Right renal cortex interstitium (tissue), 3 donors: ENCODE measurements at places on chromosomes 3 and 15. TPM values are rescaled to one million over a fixed set of nuclear protein-coding genes. Genes with fewer than 3 reads are reported as not detected.

Gene FBXO40
- 0.06 TPM for polyA plus RNA-seq

- DNase-seq = no peak
These were observed 93.4 kb downstream of the PRICKLE2 start for GRCh38 chr3:64131725-64132469.

Gene CLASP2
- 58.0 TPM for polyA plus RNA-seq

DNA sequence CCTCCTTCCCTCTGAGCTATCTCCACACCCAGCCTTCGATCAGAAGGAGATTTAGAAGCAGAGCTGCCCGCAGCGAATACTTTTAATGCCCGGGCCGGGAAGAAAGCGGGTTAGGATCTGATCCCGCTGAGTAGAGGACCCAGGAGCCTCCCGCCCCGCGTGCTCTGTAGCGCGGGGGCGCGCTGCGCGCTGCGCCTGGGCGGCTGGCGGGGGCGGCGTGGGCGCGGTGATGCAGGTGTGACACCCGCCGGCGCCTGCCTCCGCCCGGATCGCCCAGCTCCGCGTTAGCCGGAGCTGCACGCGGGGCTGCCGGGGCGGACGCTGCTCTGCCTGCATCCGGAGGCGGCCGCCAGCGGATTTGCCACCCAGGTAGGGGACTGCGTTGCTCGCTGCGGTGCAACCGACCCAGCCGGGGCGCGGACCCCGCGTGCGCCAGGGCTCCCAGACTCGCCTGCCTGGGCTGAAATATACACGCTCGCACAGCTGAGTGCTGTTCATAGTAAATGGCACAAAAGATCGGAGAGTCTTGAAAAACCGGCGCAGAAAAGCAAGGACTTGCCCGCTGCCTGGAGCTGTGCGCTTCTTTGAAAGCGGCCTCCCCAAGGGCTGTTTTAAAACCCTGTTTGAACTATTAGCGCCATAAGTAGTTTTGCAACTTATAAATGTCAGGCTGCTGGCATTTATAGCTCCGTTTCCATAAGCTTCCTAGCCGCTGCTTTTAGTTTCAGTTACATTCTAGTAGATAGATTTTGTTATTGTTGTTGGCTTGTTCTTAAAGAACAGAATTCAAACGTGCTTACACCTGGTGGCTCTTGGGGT lies at the start of gene SV2B:
Gene SV2B (plus strand): TSS at position 263 of the 819 bp plus-strand sequence. CDS start 126,007 bp downstream, outside the sequence.
- no peak for DNase-seq

Gene BFSP2
- 0.67 TPM for polyA plus RNA-seq

DNA sequence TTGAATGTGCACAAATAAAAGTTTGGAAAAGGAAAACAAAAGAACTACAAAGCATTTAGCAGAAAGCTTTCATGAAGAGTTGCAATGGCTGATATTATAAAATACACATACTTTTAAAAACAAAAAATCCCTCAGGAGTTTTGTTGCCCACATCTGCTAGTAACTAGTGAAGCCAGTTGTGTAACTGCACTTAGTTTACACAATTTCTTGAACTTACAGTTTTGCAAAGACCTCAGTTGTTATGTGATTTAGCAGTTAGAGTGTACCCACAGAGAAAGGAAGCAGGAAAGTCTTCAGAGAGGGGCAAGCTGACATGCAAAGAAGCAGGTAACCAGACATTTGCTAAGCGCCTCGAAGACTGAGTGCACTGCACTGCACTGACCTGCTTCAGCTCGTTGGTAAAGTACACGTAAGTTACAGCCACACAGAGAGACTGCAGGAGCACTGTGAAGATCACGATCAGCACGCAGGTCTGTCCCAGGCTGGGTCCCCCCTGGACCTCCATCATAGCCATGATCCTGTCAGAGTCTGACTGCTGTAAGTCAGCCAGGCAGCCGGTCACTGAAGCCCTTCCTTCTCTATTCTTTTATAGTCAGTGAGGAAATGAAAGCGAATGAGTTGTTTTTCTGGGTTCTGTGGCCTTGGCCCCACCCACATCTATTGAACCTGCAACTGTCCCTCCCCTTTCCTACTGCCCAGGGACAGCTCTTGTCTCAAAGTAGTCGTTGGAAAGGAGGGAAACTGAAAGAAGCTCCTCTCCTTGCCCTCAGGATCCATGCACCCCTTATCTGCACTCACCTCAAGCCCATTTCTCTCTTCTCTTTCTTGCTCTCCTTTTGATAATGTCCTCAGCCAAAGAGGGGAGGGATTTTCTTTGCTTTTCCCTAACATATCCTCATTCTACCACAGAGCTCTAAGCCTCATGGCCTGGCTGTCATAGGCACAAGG lies at the start of gene TNFSF10:
Gene TNFSF10 (minus strand): TSS at position 560 of the 948 bp plus-strand sequence. CDS start 46 bp downstream, at position 514.
- DNase-seq = no peak

DNA sequence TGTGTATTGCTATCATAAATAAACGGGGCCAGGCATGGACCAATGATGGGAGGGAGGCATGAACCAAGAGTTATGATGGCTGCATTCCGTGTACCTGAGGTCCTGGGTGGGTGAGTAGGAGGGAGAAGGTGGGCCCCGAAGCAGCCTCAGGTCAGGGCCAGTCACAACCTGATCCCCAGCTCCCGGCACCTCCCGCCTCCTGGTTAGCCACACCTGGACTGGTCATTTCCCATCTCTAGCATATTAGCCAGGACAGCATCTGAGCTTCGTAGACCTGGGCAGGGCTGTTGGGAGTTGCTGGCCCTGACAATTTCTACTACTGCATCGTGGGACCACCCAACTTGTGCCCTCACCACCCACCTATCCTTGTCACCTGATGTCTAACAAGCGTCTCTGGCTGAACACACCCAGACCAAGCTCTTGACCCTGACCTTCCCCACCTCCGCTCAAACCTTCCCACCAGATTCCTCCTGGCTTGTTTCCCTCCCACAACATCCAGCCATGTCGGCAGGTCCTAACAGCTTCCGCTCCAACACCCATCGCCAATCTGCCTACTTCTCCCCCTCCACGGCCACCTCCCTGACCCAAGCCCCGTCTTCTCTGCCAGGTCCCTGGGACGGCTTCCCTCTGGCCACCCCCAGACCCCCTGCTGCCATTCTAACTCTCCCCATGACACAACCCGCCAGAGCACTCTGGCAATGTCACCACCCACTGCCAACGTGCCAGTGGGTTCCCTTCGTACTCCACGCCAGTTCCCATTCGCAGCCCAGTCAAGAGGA lies 133.8 kb upstream of the IQSEC1 start:
- DNase-seq = no peak

Gene TP63
- polyA plus RNA-seq = 0.58 TPM

- no peak for DNase-seq
These were observed 35.2 kb downstream of the SSR3 start for GRCh38 chr3:156519758-156520162.

Gene NPAP1
- 0.56 TPM for polyA plus RNA-seq

- no peak for DNase-seq
These were observed 48.3 kb downstream of the SERP1 start for GRCh38 chr3:150497956-150498355.

DNA sequence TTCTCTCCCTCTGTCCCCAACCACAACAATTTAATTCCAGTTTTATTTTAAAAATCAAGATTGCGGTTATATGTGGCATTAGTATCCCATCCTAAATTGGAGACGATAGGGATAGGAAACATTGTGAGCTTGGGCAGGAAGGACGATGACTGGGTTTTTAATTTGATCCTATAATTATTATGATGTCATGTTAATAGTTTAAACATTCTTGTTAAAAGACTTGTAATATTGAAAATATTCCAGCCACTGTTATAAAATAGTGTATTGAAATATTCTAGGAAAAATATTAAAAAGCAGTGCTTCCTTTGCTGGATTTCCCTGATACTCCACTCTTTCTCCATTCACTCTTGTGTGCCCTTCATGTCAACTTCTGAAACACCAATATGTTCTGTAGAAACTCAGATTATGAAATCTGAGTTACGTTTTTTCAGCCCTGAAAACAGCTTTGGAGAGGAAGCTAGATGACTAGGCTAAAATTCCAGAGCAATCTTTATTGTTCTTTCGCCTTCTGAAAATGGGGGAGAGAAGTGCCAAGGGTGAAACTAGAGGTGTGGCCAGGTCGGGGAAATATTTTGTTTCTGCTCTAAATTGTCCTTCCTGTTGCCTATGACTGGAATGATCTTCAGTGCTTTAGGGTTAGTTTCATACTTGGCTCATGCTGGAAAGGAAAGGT lies 46.1 kb upstream of the MAP3K13 start:
- no peak for DNase-seq

Gene SI
- not detected for polyA plus RNA-seq

Gene C3orf22
- not detected for polyA plus RNA-seq

DNA sequence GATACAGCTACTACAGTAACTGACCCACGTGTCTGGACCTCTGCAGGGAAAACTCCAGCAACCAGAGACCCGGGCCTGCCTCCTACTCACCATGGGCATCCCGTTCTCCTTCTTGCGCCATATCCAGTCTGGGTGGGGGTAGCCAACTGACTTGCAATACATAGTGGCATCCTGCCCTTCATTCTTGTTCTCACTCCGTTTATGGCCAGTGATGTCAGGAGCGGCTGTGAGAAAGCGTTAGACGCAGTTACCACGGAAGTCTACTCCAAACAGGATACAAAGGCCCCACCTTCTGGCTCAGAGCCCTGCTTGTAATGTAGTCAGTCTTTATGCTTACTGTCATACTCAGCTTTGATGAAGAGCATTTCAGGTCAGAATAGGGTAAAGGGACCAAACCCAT lies 59.6 kb downstream of the NPTN start:
- DNase-seq = no peak

- DNase-seq = no peak
These were observed 62.8 kb upstream of the CMTM8 start for GRCh38 chr3:32175607-32176197.

- no peak for DNase-seq
These were observed 92.3 kb downstream of the RAP2B start for GRCh38 chr3:153254361-153254760.

- no peak for DNase-seq
These were observed 18.5 kb upstream of the RPL32 start for GRCh38 chr3:12859840-12860239.

DNA sequence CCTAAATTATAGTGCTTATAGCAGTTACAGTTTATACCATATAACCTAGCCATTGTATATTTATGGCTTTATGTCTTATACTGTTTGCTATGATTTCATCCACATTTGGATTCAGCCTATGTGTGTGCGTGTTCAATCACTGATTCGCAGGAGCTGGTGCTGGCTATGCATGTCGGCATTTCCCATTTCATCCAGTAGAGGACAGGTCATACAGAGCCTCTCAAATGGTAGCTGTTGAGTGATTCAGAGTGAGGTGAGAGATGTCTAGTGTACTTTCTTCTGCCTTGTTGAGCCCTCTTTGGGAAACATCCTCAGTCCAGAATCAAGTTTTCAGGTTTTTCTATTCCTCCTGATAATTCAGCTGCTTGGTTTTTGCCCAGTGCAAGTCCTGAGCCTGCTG lies 76.1 kb downstream of the FRMD4B start:
- DNase-seq = no peak

Gene OR5H15
- polyA plus RNA-seq = not detected

Gene FAIM
- 37.2 TPM for polyA plus RNA-seq

Gene ACP3
- polyA plus RNA-seq = 63.9 TPM
